ENCODE measurements at places on chromosomes 7 and 10. TPM values are rescaled to one million over a fixed set of nuclear protein-coding genes. Genes with fewer than 3 reads are reported as not detected.

NPC1L1 gene
- 0.06 TPM for total RNA-seq

TRIM50 gene
- not detected for total RNA-seq

C10orf71 gene
- not detected for total RNA-seq

OPN4 gene
- not detected for total RNA-seq

TMEM130 gene
- total RNA-seq, result 0.36 TPM

MUC3A gene
- 17.6 TPM for total RNA-seq

RBM20 gene
- 1.4 TPM for total RNA-seq

ARL4A gene
- total RNA-seq, result 47.1 TPM

TMEM176A gene
- not detected for total RNA-seq

PTN gene
- total RNA-seq, result not detected

HOXA13 gene
- 2.2 TPM for total RNA-seq

PARD3 gene
- total RNA-seq, result 95.5 TPM

BAMBI gene
- 18.8 TPM for total RNA-seq

NUPR2 gene
- total RNA-seq, result not detected

ZNF488 gene
- 11.0 TPM for total RNA-seq

HGF gene
- not detected for total RNA-seq

PAPOLB gene
- not detected for total RNA-seq

GPR15LG gene
- not detected for total RNA-seq

UNC5B gene
- total RNA-seq, result 0.48 TPM

ZNF789 gene
- 8.4 TPM for total RNA-seq

GNAT3 gene
- not detected for total RNA-seq

RINT1 gene
- total RNA-seq, result 19.9 TPM

GNGT1 gene
- total RNA-seq, result not detected

FGFR2 gene
- total RNA-seq, result 1.0 TPM

ELN gene
- total RNA-seq, result not detected

PROSER2 gene
- total RNA-seq, result 31.5 TPM

KLF14 gene
- total RNA-seq, result 0.05 TPM

OR6B1 gene
- total RNA-seq, result not detected

RNF32 gene
- 0.87 TPM for total RNA-seq

RBP4 gene
- total RNA-seq, result 7.5 TPM

MYH16 gene
- 0.51 TPM for total RNA-seq

PDE6C gene
- not detected for total RNA-seq

CCDC172 gene
- total RNA-seq, result not detected

UCN3 gene
- not detected for total RNA-seq

PRPF18 gene
- total RNA-seq, result 18.5 TPM

CHCHD2 gene
- total RNA-seq, result 633 TPM

ADIRF gene
- total RNA-seq, result 0.21 TPM

SPDYE11 gene
- total RNA-seq, result not detected

ADRA2A gene
- total RNA-seq, result 0.06 TPM

CYP26C1 gene
- total RNA-seq, result not detected

DNAJC12 gene
- 65.1 TPM for total RNA-seq

GNAI1 gene
- 39.4 TPM for total RNA-seq

ARHGEF5 gene
- 1.6 TPM for total RNA-seq

SYCE1 gene
- total RNA-seq, result not detected

LRRD1 gene
- not detected for total RNA-seq

OR6V1 gene
- total RNA-seq, result not detected

TECPR1 gene
- total RNA-seq, result 7.8 TPM

DOCK1 gene
- total RNA-seq, result 23.4 TPM

MOGAT3 gene
- total RNA-seq, result not detected

CACNB2 gene
- total RNA-seq, result not detected

VWA2 gene
- total RNA-seq, result not detected
